ENCODE measurements at places on chromosomes 11 and 22.

- DNase-seq, result peak; percentile 39
Measured at GRCh38 chr11:35227576-35228327, 88.8 kb downstream of the CD44 start.

DNA sequence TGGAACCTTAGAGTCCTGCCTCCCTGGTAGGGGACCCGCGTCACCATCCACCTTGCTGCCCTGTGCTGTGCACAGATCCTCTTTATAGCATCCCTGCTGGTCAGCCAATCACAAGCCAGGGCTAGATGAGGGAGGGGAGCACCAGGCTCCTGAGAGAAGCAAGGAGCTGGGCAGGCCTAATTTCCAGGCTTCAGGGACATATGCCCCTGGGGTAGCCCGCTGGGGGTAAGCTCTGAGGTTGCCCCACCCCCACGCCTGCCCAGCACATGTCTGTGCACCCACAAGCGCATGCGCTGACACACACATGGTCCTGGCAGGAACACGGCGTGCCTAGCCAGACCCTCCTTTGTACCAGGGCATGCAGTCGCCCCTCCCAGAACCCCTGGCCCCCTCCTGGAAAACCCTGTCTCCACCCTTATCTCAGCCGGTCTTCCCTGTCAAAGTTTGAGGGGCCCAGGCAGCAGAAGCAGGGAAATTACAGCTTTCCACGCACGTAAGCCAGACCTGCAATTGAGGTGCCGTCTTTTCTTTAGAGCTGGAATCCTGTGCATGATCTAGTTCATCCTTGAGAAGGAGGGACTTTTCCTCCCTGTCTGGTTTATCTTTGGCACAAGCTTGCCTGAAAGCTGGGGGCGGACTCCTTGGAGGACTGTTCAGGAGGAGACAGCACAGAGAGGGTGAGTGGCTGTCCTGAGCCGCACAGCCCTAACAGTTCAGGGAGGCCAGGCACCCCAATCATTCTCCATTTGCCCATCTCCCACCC lies 2.1 kb downstream of the SSTR3 start:
- no peak for DNase-seq

DNA sequence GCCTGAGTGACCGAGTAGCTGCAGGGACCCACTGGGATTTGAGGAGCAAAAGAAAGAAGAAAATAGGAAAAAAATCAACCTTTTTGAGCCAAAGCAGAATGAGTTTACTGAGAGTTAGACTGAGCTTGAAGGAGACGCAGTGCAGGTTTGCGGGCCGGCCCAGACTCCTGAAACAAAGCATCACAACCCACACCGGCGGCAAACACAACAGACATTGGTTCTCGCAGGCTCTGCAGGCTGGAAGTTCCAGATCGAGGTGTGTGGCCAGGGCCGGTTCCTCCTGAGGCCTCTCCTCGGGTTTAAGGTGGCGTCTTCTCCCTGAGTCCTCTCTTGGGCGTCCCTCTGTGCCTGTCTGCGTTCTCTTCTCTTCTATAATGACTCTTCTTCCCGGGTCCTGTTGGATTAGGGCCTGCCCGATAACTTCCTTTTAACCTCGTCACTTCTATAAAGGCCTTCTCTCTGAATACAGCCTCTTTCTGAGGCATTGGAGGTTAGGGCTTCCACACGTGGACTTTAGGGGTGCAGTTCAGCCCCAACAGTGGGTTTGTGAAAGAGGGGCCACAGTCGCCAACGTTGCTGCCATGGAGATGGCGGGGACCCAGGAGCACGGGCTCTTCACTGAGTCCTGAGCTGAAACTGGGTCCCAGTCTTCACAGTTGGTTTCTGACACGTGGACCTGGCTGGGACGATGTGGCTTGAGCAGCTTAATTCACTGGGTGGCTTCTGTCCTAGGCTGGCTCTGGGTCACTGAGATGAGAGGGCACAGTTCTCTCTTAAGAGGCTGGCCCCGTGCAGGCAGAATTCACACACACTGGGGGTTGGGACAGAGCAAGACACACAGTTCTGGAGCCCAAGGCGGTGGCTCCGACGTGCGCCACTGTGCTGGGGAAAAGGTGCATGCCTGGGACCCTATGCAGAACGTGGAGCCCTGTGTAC lies 1047.7 kb downstream of the BRD1 start:
- DNase-seq, result no peak

GRCh38 chr11:127461241-127462064 lies 460.9 kb upstream of the KIRREL3 start:
- DNase-seq, result no peak

DNA sequence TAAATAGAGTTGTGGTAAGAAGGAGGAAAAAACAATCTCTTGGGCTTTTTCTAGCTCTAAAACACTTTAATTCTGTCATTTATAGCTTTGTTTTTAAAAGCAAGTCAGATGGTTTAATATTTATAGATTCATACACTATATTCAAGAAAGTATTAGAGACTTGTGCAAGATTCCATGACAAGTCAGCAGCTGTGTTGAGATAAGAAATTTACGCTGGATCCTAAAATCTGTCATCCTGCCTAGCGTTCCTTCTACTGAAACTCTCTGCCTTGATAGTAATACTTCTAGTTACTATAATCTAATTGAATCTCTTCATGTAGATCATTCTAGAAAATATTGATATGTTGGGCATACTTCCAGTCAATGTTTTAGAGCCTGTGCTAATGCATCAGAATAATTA lies 721.8 kb downstream of the CNTN5 start:
- no peak for DNase-seq

DNA sequence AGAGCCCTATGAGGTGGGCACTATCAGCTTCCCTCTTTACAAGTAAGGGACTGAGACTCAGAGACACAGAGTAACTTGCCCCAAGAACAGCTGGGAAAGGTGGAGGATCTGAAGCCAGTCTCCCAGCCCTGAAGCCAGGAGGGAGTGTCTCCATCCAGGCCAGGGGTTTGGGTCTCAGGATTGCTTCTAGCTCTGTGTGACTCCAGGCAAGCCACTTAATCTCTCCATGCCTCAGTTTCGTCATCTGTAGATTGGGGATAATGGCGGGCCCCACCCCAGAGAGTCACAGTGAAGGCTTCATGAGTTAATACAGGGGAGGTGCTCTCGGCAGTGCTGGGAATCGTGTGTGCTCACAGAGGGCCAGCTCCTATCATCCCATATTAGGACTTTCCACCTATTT lies 10.5 kb downstream of the MAP4K2 start:
- DNase-seq, result no peak

DNA sequence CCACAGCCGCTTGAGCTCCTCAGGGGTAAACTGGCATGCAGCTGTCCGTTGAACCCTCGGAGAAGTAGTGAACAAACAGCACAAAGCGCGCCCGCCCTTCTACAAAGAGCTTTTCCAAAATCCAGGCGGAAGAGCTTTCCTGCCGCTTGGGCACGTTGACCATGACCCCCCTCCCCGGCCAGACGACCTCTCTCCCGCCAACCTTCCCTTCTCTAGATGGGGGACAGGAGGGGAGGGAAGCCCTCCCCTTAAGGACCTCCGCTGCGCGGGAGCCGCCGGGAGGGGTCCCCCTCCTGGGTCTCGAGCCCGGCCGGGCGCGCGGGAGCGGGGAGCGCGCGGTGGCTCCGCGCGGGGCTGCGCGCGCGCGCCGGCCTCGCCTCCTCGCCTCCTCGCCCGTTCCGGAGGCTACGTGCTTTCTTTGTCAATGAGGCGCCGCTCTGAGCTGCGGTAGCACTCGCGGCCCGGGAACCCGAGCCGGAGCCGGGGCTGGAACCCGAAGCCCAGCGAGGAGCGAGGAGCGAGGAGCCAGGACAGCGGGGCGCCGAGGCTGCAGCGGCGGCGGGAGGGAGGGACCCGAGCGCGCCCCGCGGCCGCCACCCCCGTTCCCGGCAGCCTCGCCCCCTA lies 118.6 kb downstream of the HIPK3 start:
- peak; percentile 52 for DNase-seq

GRCh38 chr11:70204466-70204799 lies 1.3 kb downstream of the FADD start:
- DNase-seq, result no peak

GRCh38 chr11:35372565-35373283 lies 46.6 kb downstream of the SLC1A2 start:
- DNase-seq, result no peak

GRCh38 chr11:45392591-45393091 lies 106.5 kb upstream of the SYT13 start:
- no peak for DNase-seq

- no peak for DNase-seq
Measured at GRCh38 chr11:134579724-134580609, 167.9 kb upstream of the B3GAT1 start.

GRCh38 chr11:83079820-83080219 lies 8.1 kb upstream of the RAB30 start:
- DNase-seq, result no peak

- DNase-seq, result no peak
Measured at GRCh38 chr22:45648301-45649117, 23.1 kb upstream of the ATXN10 start.

DNA sequence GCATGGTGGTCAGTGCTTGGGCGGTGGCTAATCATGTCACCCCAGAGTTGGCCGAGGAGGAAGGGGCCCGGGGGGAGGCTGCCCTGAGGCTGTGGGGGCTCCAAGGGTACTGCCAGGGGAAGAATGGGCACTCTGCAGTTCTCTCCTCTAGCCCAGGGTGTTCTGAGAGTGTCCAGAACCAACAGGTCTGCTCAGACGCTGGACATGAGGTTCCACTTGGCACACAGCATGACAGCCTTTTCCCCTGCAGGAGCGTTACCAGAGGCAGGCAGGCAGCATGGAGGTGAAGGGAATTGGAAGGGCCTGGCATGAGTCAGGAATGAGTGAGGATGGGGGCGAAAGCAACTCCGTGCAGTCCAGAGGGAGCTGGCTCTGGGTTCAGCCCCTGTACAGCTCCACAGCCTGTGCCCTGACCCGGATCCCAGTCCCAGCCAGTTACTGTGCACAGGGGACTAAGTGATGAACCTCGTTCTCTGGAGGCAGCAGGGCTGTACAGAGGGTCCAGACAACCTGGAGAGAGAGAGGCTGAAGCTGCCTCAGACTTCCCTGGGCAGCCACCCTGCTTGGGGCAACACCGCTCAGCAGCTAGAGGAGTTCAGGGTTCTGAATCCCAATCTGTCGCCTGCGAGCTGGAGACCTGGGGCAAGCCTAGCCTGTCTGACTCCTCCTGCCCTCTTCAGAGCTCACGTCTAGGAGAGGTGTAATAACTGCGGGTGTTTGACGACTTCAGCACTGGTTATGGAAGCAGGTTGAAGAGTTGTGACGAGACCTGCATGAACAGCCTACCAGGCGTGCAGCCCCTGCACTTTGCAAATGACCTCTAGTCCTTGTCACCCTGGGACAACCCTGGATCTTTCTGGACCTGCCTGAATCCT lies 14.7 kb upstream of the TUB start:
- DNase-seq, result no peak

- DNase-seq, result no peak
Measured at GRCh38 chr11:12187399-12187798, 77.0 kb downstream of the MICAL2 start.

- peak; percentile 35 for DNase-seq
Measured at GRCh38 chr11:128328955-128329551, 258.3 kb downstream of the ETS1 start.

DNA sequence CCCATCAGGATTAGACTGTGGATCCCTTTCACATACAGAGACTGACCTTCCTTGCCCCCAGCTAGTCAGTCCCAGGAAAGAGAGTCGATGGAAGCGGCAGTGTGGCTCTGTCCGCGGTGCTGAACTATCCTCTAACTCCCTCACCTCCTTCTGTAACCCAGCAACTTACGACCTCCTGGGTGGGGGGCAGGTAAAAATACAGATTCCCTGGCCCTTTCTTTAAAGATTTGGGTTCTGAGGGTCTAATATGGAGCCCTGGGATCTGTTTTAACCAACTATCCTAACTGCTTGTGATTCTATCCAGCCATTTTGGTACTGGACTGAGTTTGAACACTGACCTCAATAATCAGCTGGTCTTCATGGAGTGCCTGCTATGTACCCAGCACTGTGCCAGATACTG lies 23.2 kb downstream of the MFNG start:
- peak; percentile 63 for DNase-seq

DNA sequence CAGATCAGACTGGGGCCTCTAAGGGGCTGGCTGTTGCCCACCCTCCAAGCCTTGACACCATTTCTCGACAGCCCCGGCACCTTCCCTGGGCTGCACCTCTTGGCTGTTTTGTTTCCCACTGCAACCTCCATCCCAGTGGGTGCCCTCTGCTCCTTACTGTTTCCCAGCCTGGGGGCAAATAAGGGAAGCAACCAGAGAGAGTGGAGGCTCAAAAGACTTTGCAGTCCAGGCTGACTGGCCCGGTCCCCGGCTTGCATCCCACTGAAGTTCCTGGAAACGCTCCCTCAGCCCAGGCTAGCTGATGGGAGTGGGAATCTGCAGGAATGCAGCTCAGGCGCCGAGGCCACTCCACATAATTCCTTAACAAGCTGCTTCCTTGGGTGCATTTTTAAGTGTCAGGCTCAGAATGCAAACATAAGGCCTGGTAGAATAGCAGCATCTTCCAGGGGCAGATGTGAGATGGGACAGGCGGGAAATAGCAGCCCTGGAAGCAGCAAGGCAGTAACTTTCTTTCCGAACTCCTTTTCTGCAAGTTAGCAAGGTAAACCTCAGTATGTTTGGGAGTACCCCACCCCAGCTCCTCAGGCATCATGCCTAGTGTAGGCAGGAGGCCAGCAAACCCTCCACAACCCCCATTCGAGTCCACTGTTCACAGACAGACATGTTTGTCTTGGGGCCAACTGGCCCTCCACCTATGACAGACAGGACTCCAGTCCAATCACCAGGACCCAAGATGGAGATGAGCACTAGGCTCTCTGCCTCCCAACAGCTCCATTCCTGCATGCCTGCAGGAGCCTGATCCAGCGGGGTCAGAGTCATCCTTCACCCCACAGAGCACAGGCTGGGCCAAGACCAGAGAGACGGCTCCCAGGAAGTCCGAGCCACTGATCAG lies 39.3 kb downstream of the RPL27A start:
- DNase-seq, result peak; percentile 92

- DNase-seq, result peak; percentile 11
Measured at GRCh38 chr22:46004105-46004866, 27.3 kb upstream of the WNT7B start.

DNA sequence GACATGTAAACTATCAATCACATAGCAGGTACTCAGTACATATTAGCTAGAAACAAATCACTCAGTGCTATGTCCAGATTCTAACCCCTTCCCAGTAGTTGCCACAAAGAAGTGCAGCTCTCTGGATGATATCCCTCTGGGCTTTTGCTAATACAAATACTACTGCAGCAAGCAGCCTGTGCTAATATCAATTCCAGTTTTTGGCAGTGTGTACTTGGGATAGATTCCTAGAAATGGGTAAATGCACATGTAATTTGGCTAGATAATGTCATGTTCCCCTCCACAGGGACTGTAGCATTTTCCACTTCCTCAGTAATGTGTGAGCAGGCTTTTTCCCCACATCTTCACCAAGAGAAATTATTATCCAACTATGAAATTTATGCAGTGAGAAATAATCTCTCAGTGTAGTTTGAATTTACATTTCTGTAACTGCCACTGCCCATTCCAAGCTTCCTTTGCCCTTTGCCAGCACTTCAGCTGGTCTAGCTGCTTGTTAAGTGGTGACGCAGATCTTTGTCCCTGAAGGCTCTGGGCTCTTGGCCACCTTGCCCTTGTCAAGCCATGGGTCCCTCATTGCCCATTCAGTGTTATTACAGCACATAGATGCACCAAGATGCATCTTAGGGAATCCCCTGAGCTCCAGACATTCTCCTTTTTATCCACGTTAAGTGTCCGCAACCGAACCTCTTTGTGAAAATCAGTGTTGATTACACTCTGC lies 107.1 kb upstream of the CLPB start:
- no peak for DNase-seq
